Sciatic nerve (tissue), 2 donors: ENCODE measurements at places on chromosomes 2 and 18. TPM values are rescaled to one million over a fixed set of nuclear protein-coding genes. Genes with fewer than 3 reads are reported as not detected.

The FBXO36 gene
- total RNA-seq, result 3.2 TPM

The GKN1 gene
- total RNA-seq, result not detected

DNA sequence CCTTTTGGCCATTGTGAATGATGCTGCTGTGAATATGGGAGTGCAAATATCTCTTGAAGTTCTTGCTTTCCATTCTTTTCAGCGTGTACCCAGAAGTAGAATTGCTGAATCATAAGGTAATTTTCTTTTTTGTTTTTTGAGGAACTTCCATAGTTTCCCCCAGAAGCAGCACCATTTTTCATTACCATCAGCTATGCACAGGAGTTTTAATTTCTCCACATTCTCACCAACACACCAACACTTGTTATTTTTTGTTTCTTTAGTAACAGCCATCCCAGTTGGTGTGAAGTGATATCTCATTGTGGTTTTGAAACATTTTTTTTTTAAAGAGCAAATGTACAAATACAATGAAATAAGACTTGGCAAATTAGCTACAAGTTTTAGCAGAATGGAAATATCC, 21.3 kb downstream of the POU3F3 start:
- DNase-seq, result no peak

GRCh38 chr2:200443916-200444315, 66.0 kb downstream of the KCTD18 start:
- no peak for DNase-seq

- DNase-seq, result no peak
Observed at GRCh38 chr18:68397241-68398035, 317.5 kb downstream of the TMX3 start.

DNA sequence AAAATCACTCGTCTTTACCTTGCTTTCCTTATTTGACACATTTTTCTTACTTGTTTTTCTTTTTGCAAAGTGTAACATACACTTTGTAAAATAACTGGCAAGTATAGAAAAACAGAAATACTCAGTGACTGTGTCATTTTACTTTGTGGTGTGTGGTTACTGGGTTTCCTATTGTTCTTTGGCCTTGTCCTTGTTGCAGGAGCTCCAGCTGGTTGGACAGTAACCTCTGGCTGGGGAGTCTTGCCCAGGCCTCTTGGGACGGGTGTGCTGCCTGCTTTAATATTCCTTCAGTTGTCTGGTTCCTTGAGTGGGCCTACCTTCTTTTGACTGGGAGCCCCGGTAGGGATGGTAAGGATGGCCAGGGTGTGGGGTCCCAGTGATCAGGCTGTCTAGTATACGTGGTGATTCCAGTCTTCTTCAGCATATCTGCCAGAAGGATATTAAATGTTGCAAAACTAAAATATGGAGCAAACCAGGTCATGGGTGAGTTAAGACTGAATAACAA, 53.8 kb downstream of the RNF144A start:
- no peak for DNase-seq

GRCh38 chr2:42554392-42554791, 14.0 kb upstream of the MTA3 start:
- no peak for DNase-seq

GRCh38 chr18:3447068-3447894, 2.7 kb upstream of the TGIF1 start:
- DNase-seq, result no peak

The PSMA8 gene
- not detected for total RNA-seq
